Stimulated activated CD4-positive, alpha-beta T cell treated with anti-CD3 and anti-CD28 coated beads, Interleukin-4, amount 100 ng/mL, for 48 hours (primary cell): ENCODE measurements at places on chromosomes 16 and 17.

DNA sequence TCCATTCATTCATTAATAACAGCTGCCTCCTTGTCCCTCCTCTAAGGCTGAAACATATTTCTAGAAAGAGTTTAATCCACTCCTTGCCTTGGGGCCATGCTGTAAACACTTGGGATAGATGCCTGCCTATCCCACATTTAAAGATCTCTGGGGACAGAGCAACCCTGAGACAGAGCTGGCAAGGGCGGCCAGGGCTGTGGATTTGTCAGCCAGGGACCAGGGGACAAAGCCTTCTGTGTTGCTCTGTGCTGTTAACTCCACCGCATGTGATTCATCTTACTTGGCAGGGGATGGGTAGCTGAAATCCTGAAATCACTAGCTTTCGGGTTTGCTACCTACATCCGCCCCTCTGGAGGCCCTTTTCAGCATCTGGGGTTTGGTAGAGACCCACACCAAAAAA lies 392.9 kb downstream of the SLC39A11 start:
- no peak for DNase-seq

GRCh38 chr16:29806641-29807425 lies 504 bp downstream of the MAZ start:
- DNase-seq: no peak

DNA sequence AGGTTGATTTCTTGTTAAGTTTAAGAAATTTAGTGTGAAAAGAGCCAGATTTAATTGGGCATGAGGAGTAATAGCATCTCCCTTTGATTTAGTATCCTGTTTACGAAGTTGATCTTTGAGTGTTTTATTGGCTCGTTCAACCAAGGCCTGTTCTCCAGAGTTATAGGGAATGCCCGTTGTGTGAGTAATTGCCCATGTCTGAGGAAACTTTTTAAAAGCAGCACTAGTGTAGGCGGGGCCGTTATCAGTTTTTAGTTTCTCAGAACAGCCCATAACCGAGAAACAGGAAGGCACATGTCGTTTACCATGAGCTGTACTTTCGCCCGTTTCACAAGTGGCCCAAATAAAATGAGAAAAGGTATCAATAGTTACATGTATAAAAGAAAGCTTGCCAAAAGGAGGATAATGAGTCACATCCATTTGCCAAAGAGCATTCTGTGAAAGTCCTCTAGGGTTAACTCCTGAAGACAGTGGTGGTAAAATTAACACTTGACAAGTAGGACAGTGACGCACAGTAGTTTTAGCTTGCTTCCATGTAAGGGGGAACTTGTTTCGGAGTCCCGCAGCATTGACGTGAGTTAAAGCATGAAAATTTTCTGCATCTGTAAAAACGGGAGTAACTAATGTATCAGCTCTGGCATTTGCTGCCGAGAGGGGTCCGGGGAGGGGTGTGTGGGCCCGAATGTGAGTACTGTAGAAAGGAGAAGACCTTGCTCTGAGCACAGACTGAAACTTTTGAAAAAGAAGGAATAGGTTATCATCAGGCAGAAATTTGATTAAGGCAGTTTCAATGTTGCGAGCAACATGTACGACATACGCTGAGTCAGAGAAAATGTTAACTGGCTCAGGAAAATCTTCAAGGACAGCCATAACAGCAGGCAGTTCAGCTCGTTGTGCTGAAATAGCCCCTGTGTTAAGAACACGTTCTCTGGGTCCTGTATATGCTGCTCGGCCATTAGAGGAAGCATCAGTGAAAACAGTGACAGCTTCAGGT lies 18.5 kb upstream of the KCTD5 start:
- DNase-seq: peak; percentile 70

GRCh38 chr16:10098991-10099390 lies 83.2 kb downstream of the GRIN2A start:
- no peak for DNase-seq

DNA sequence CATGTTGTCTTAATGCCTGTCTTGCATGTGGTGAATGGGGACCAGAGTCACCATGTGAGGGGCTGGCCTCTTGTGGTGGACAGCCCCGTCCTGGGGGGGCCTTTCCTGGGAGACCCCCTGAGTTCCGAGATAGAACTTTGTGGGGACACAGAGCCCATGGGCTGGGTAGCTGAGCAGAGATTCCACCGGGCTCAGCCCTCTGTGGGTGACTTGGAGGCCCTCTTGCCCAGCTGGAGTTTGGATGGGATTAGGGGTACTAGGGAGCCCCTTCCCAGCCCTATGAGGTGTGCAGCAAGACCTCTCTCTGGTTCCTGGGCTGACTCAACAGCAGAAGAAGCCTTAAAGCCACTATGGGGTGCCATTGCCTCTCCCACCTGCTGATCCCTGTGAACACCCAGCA lies 38.1 kb downstream of the MRC2 start:
- no peak for DNase-seq
